Activated CD4-positive, alpha-beta T cell treated with anti-CD3 and anti-CD28 coated beads, Interleukin-2, amount 50 U/mL, for 24 hours (primary cell): ENCODE measurements at places on chromosomes 11 and 22.

DNA sequence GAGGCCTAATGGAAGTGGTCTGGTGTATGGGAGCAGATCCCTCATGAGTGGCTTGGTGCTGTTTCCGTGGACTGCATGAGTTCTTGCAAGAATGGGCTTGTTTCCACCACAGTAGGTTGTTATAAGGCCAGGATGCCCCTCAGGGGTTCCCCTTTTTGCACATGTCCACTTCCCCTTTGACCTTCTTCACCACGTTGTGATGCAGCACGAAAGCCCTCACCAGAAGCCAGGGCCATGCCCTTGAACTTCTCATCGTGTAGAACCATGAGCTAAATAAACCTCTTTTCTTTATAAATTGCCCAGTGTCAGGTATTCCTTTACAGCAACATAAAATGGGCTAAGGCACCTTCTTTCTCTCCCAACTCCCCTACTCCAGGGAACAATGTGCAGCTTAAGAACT, 2.8 kb upstream of the NARS2 start:
- DNase-seq = no peak

DNA sequence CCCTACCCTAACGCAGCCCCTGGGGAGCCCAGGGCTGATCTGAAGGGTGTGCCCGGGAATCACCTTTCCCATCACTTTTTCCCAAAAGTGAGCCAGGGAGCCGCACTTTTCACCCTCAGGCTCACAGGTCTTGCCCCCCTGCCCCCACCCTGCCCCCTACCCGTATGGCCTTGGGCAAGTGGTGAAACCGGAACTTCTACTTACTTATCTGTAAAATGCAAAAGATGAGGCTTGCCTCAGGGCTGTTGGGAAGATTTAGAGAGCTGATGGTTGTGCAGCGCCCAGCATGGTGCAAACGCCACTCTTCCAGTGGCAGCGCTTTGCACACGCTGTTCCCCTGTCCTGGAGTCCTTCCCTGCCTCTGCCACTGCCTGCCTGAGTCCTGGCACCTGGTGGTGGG, 8.0 kb downstream of the SYT12 start:
- no peak for DNase-seq

DNA sequence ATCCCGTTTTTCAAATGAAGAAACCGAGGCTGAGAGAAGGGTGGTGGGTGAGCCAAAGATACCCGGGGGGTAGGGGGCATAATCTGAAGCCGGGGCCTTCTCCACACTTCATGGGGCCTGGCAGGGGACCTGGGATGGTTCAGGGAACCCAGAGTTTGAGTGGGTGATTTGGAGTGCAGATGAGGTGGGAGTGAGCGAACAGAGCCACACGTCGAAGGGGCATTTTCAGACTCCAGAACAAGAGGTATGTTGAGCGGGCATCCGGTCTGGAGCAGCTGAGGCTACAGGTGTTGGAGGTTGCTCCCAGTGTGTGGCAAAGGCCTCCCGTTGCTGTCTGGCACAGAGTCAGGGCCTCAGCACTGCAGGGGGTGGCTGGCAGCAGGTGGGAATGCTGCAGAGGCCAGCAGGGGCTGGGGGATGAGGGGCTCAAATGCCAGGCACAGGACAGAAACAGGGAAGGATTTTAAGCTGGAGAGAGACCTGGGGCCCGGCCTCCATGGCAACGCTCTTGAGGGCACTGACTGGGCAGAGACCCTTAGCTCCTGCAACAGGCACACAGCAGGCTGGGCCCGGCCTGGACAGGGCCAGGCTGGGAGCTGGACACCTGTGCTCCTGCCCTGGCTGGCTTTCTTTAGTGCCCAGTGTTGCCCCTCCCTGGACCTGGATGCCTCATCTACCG, 46.2 kb downstream of the WNT11 start:
- DNase-seq = no peak

DNA sequence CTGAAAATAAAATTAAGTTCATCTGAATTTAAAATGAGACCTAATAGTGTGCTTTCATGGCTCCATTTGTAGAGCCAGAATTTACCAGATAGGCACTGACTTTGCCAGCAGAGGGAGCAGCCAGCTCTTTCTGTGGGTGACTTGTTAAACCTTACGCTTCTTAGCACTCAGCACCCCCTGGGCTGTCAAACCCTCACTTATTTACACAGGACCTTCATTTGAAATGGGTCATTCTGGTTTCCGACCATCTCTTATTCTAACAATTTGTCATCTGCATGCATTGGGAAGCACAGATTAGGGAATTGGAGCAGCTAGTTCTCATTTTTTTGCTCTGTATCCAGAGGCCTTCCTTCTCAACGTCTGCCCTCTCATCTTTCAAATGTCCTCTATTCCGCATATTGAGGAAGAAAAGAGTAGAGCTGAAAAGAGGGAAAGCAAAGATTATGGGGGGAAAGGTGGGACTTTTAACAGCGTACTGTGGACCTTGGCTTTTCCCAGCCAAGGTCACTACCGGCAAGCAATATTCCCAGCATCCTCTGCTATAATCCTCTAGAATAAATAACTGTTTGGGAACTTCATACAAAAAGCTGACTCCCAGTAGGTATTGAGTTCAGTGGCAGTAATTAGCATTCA, 3.1 kb downstream of the ASRGL1 start:
- DNase-seq = no peak

DNA sequence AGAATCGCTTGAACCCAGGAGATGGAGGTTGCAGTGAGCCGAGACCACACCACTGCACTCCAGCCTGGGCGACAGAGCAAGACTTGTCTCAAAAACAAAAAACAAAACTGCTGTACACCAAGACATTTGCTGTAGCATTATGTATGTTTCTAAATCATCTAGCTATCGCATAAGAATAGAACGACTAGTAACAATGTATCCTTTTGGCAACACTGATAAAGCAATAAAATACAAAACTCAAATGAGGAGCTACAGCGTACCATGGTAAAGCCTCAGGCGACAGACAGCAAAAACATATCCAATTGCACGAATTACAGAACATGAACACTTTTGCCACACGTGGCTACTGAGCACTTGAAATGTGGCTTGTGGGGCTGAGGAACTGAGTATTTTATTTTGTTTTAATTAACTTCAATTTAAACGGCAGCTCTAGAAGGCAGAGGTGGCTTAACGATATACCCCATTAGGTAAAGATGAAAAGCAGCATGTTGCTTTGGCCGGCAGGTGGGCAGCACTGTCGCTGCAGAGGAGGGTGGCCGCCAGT, 2.3 kb downstream of the TUBGCP6 start:
- no peak for DNase-seq
